ENCODE measurements at places on chromosomes 11 and 22.

GRCh38 chr22:42217752-42218280 lies 52.6 kb downstream of the TCF20 start:
- DNase-seq = no peak

DNA sequence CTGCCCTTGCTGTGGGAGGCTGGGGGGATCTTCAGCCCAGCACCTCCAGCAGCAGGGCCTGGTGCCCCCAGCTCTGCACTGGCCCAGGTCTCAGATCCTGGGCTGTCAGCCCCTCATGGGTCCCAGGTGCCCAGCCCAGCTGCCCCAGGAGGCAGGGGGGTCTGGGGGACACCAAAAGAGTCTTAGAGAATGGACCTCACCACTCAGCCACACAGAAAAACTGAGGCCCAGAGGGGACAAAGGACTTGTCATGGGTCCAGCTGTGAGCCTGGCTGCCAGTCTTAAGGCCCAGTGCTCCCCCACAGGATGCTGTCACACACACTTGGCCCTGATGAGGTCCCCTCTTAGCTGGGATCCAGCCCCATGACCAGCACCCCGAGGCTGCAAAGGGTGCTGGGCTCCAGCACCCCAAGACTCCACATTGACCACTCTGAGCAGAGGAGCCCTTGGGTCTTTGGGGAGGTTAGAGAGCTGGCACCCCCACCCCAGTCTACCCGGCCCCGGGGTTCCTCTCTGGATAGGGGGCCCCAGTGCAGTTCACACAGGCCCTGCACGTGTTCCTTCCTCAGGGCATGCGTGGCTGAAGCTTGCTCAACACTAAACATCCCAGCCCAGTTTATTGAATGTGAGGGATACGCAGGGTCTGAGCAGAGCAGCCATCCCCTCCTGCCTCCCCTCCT lies 54.4 kb downstream of the IGLL5 start:
- DNase-seq = no peak

DNA sequence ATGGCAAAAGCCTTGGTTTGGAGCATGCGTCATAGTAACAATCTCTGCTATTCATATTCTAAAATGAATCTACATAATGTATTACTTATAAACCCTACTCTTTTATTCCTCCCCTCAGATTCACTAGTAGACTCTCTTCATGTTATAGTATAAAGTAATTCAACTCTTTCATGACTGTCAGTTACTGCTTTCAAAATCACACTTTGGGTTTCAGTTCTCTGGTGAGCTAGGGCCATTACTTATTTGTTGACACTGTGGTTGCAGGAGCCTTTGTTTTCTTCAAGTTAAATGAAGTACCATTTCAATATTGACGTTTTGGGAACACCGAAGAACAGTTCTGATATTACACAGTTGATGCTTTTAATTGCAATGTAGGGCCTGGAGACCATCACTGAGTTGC lies 378.4 kb downstream of the DDX10 start:
- DNase-seq = no peak

GRCh38 chr22:50302041-50302541 lies 5.4 kb downstream of the PLXNB2 start:
- no peak for DNase-seq

DNA sequence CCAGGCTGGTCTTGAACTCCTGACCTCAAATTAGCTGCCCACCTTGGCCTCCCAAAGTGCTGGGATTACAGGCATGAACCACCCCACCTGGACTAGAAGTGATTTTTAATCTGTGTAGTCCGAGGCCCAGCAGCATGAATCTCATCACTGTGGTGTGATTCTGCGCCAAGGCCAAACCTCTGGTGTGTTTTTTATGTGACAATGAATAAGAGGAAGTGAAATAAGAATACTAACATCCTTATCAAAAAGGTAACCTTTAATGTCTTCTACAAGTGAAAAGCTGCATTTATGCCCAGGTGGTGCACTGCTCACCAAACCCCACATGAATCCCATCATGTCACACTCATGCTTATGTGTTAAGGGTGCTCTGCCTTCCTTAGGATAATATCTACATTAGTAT lies 77.1 kb upstream of the OR9Q1 start:
- DNase-seq = no peak

GRCh38 chr11:66409226-66409625 lies 11.6 kb upstream of the NPAS4 start:
- no peak for DNase-seq

GRCh38 chr11:125174686-125175085 lies 10.1 kb downstream of the PKNOX2 start:
- no peak for DNase-seq

- DNase-seq = no peak
Observed at GRCh38 chr11:108206171-108206570, 16.3 kb downstream of the NPAT start.

DNA sequence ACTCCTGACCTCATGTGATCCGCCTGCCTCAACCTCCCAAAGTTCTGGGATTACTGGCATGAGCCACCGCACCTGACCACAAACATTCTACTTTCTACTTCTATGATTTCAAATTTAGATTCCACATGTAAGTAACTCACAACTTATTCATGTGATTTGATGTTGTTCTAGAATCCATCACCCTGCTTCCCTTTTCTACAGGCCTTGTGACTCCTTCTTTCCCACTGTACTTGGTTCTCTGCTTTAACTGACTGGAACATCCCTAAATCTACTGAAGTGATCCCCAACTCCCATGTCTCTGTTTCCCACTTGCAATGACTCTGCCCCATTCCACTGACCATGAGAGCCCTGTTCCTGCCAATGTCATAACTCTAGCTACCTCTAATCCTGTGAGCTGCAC lies 25.7 kb upstream of the MRPL17 start:
- DNase-seq = no peak

DNA sequence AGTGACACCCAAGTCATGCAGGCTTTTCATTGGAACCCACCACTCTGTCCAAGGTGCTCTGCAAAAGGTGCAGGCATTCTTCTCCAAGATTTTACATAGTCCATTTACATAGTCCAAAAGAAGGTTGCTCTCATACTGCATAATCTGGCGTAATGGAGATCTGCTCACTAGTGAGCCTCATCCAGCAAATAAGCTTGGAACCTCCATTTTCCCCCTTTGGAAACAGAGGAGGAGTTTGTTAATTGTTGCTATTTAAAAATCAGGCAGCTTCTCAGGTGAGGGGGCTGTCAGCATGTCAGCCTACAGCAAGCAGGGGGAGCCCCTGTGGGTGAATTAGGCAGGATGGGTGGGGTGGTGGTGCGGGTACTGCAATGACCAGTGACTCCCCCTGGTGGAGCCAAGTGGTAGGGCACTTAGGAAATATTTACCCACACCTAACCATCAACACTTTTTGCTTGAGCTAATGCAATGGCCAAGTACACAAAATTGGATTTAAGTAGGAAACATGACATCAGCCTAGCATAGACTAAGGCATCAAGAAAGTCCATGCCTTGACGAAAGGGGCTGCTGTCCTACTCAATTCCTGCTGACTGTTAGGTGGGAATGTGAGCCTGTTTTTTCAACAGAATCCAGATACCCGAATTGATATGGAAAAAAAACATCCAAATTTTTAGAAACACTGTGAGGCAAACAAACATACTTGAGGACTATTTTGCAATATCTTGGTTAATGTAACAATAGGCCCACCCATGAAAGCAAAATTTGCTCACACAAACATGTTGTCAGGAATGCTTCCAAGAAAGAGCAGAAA lies 64.5 kb downstream of the AMBRA1 start:
- DNase-seq = peak; percentile 75

DNA sequence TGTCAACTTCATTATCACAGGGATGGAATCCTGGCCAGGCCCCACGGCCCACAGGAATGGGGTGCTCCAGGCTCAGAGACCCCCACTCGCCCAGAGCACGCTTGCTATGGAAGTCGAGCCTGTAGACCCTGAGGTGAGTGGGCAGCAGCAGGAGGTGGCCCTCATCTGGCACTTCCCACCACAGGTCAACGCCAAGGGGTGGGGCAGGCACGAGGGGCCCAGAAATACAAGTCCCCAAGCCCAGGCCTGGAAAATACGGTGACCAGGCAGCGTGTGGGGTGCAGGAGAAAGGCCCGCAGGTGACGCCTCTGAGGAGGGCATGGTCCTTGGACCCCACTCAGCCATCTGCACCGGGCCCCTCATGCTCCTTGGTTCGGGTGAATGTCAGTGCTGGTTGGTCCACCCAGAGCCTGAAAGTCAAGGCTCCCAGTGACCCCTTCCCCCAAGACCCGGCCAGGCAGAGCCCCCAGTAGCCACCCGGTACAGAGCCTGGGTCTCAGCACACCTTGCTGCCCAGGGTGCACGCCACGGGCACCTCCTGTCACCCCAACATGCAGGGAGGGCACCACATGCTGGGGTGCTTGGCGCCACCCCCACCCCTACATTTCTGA lies 2.4 kb downstream of the MOB2 start:
- no peak for DNase-seq

DNA sequence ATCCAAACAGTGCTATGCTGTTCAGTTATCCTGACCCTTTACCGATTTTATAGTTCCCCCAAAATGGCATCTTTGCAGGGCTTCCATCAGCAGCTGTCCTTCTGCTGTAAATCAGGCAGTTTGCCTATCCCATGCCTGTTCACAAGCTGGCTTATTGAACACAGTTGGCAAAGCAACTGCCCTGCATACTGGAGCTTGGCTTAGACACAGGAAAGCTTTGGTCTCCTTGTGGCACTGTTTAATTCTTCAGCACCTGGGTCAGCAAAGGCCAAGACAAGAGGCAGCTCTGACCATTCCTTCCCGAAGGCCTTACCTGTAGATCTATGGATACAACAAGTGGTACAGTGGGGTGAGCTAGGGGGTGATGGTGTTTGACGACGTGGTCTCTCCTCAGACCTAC lies 32.2 kb downstream of the TSPAN18 start:
- DNase-seq = no peak
